Kasumi-1 (cell line): ENCODE measurements at places on chromosomes 5 and 9.
A peak's percentile ranks its signal among the peaks of the same experiment; 100 is the strongest.

- DNase-seq = peak; percentile 5
These were observed 358.7 kb upstream of the KLF4 start for GRCh38 chr9:107847978-107848964.

DNA sequence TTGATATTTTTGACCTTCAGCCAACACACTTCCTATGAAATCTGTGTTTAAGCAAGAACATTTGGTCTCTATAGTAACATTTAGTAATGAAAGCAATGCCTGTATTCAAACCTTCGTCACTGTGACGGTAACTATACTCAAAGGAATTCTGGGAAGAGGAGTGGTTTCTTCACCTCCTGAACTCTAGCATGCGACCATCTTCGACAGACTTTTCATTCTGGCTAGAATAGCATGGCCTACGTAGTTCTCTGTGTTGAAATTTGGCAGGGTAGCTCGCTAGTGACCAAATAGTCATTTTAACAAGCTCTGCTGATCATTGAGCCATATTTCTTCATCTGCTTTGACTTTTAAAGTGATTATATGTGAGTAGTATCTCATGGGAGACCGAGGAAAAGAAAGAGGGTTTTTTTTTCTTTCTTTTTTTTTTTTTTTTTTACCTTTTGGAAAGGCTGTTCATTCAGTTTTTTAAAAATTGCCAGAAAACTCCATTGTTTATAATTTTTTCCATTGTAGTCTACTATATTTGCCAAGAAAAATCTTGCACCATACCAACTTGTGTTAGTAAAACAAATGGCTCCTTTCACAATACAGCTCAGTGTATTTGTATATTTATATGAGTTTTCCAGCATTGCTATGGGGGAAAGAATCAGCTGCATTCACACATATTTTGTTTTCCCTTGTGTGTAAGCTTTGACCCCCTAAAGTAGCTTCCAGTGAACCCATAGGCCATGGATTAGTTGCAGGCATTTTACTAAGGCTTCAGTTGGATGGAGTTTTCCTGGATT lies 166.8 kb downstream of the NNT start:
- no peak for DNase-seq

DNA sequence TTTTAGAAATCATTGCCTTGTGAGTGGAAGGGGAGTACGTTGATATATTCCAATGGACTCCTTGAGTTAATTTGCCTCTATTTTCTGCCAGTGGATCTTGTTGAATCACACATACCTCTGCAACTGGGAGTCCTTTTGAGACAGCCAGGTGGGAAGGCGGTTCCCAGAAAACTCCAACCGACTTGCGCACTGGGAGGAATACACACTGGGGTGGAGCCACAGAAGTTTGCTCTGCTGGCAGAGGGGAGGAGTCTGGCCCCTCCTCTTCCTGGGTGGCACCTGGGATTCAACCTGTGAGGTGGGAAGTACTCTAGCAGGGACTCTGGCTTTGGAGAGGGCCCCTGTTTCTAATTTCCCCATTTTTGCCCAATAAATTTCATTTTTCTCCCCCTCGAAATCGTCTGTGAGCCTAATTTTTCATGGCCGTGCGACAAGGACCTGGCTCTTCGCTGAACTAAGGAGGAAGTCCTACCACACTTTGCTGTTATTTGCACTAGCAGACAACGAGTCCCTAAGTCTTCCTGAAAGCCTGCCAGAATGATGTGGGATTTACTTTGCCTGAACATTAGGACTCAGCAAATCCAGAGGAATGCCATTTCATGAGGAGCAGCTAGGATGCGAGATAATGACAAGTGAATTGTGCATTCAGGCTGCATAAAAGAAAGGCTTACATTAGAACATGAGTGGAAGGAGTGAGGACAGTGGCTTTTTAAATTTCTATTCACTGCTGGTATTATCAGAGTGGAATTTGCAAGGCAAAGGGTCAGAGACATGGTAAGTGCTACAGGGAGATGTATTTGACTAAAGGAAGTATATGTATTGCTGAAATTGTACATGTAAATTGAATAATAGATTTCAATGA lies 67.2 kb downstream of the PRLR start:
- no peak for DNase-seq

DNA sequence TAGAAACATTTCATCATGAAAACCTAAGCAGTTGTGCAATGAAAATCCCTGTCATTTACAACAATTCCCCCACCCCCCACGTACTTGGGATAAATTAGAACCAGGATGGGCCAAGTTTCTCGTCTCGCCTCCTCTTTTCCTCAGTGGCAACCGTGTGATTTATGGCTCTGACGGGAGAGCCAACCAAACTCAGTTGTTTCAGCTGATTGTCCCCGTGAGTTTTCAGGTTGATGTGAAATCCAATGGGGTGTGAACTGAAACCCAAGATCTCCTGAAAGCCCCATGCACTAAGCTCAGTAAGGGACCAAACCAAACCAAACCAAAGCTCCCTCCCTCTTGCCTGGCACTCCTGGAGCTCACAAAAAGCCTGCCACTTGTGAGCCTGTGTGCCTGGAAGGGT lies 138.7 kb upstream of the SLC24A2 start:
- DNase-seq = no peak

DNA sequence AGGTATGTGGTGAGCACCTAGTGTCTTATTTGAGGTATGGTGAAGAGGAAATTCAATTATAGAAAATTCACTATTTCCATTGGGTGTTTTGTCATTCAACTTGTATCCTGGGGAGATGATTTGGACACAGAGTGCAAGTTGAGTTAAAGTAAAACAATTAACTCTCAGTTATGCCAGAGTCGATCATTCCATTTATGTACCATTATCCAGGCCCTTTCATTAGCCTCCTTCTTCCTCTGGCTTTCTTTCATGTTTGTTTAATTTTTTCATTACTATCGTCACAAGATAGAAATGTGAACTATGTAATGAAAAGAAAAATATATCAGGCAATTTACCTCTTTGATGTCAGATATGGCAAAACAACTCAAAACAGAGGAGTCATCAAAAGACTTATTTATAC lies 1347.2 kb upstream of the NUDT12 start:
- no peak for DNase-seq

- DNase-seq = no peak
These were observed 69.3 kb downstream of the HSPA4 start for GRCh38 chr5:133121080-133121479.

- no peak for DNase-seq
These were observed 69.7 kb downstream of the GRAMD2B start for GRCh38 chr5:126492939-126493338.

GRCh38 chr5:96067894-96068614 lies 106.4 kb upstream of the ELL2 start:
- no peak for DNase-seq

DNA sequence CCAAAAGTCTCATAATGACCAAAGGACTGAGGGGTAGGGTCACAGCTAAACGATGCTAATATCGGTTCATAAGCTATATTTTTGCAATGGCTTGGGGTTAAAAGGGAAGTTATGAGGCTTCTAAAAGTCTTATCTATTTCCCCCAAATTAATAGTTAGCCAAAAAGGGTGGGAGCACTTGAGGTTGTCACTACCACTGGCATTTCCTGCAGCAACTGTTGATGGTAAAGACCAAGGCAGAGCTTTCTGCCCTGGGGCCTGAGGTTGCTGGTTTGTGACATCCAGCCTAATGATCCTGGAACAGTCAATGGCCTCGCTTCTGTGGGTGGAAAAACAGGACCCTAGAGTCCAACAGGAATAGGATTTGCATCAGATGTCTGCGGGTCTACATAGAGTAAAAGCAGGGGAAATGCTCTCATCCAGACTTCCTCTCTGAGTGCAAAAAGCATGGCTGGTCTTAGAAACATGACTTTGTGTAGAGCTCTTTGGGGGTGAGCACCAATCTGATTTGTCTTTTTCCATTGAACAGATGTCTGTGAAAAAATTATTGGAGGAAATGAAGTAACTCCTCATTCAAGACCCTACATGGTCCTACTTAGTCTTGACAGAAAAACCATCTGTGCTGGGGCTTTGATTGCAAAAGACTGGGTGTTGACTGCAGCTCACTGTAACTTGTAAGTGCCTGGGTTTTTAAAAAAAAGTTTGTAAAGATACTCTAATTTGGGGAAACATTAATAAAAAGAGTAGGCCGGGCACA lies 2.7 kb downstream of the GZMA start:
- peak; percentile 80 for DNase-seq

GRCh38 chr5:72177538-72177937 lies 70.3 kb downstream of the MAP1B start:
- no peak for DNase-seq

DNA sequence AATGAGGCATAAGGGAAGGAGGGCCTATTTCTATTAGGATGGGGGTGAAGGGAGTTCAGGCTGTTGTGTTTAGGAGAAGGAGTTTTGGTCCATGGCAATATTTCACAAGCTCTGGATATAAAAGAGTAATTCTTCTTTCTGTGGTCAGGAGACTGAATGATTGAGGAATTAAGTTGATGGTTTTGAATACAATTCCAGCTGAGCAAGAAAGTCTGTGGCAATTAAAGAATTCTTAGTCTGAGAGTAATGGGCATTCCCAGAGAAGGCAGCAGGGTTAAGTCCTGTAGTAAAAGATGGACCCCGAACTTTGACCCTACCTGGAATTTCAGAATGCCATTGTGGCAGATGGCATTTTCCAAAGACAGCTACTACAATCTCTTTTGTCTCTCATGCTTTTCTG lies 202.6 kb downstream of the TLE4 start:
- no peak for DNase-seq

- no peak for DNase-seq
These were observed 30.7 kb downstream of the NFIB start for GRCh38 chr9:14283276-14283675.

GRCh38 chr5:20974426-20974825 lies 986.4 kb upstream of the CDH18 start:
- no peak for DNase-seq

DNA sequence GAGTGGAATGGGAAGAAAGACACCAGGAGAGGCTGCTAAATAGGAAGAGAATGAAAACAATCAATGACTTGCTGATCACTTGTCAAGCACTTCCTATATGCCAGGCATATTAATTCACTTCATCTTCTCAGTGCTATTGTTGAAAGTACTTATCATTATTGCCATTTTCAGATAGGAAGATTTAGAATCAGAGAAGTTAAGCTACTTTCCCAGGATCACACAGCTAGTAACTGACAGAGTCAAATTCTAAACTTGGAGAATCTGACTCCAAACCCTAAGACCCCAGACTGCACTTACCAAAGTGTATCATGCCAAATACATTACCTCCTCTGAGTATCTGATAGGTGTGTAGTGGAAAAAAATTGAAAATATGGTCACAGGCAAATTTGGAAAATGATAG lies 236.3 kb downstream of the SPOCK1 start:
- no peak for DNase-seq

DNA sequence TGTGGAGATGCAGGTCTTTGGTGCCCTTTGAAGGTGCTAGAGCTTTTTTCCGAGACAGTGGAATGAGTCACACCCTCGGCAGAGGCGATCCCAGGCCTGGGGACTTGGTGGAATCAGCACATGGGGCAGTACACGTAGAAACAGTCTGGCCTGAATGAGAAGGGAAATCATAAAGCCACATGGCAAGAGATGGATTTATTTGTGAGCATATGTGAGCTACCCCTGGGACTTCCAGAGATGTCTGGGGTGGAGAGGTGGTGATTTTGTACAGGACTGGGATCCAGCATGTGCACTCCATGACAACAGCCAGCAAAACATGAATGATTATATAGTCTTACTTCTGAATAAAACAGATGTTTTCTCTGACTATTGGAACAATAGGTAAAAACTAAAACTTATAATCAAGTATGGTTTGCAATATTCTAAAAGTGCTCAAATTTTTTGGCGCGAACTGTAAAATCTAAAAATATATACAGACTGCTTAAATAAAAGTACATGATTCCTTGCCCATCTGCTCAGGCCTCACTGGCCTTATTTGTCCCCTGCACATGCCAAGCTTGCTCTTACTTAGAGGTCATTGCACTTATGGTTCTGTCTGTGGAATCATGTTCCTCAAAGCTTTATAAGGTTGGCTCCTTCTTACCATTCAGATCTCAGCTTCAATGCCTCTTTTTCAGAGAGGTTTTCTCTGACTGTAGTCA lies 54.7 kb upstream of the SMARCA2 start:
- DNase-seq = no peak

DNA sequence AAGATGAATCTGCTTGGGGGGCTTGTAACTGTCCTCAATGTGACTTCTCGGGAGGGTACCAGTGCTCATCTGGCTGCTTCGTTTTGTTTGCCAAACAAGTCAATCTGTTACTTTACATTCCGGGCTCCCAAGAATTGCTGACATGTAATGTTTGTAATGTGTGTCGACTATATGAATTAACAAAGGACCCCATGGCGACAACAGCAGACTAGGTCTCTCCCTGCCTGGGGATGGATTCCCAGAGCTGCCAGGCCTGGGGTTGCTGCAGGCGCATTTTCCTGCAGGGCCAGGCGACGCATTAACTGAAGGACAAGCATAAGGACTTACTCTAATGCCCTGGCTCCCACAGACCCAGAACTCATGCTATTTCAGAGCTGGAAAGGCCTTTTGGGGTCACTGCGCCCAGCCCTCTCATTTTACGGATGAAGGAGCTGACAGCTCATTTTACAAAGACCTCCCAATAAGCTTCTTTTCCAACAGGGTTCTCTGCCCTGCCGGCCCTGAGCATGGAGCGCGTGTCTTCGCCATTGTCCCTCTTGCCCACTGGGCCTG lies 214.8 kb downstream of the TTLL11 start:
- DNase-seq = no peak

GRCh38 chr9:85640425-85640824 lies 101.3 kb downstream of the AGTPBP1 start:
- DNase-seq = no peak

DNA sequence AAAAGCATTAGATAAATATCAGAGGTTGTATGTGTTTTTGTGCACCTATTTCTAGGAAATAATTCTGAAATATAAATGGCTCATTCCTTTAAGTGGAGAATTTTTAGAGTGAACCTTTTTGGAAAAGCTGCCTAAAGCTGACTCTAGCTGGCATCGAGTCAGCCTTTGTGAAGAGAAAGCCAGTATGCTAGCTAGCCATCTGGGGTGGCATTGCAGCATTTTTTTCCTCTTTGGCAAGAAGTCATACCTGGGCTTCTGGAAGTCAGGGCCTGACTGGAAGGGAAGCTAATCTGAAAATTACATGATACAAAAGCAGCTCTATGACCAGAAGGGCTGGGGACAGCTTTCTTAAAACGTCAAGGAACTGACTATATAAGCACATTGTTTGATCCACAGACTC lies 19.7 kb downstream of the ANP32B start:
- no peak for DNase-seq

GRCh38 chr9:135180586-135180985 lies 93.1 kb downstream of the OLFM1 start:
- DNase-seq = no peak

DNA sequence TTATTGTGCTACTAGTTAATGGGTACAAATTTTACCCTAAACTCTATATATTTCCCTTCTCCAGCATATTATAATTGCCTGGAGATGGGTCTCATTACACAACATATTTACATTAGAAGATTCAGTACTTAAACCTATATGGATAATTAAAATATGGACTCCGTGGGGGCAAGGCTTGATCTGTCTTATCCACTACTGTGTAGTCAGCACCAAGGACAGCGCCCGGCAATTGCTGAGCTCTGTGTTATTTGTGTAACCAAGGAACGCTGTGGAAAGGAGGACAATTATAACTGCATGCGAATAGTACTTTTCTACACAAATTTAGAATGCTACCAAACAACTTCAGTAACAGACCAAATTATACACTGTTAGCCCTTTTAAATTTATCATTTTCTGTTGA lies 77.7 kb downstream of the DNAH5 start:
- peak; percentile 68 for DNase-seq
